ENCODE measurements at places on chromosomes 5 and 9.

- no peak for DNase-seq
Observed at GRCh38 chr9:124664143-124664542, 107.0 kb downstream of the NR6A1 start.

DNA sequence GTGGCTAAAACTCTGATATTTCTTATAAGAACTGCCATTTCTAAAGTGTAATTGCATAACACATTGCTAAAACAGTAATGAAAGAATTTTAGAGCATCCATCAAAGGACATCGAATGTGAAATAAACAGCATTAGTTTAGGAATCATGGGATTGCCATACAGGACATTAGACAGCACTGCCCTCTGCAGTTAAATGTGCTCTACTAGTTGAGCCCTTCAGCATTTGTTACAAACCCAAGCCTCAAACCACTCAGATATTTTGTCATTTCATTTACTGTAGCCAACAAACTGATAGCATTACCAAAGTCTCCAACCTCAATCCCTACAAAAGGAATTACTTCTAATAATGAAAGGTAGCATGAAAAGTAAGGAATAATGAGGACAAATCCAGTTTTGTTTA, 116.8 kb upstream of the COX7C start:
- peak; percentile 47 for DNase-seq

DNA sequence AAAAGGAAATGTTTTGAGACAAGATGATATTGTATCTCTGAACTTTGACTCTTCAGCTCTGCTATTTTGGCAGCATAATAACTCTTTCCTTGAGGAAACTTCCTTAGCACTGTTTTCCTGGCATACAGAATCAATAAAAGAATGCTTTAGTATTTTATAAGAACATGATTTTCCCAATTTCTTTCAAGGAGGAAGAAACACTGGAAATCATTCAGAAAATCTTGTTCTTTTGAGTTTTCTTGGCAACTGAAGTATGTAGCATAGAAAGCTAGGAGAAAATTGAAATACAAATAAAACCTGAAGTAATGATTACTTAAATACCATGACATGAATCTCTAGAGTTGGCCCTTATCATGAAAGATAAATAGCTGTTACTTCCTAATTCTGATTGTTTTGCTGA, 461.4 kb upstream of the ZNF608 start:
- DNase-seq = no peak

DNA sequence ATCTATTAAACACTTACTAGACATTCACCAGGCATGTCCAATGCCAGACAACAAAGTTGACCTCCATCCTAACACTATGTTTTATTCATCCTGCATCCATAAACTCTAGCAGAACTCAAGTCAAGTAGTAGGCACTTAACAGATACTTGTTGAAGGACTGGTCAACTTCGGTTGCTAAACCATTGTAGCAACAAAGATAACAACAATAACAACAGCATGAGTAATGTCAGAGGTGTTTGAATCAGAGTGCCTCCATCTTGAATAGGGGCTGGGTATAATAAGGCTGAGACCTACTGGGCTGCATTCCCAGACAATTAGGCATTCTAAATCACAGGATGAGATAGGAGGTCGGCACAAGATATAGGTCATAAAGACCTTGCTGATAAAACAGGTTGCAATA, 180.5 kb upstream of the ZNF462 start:
- DNase-seq = no peak

DNA sequence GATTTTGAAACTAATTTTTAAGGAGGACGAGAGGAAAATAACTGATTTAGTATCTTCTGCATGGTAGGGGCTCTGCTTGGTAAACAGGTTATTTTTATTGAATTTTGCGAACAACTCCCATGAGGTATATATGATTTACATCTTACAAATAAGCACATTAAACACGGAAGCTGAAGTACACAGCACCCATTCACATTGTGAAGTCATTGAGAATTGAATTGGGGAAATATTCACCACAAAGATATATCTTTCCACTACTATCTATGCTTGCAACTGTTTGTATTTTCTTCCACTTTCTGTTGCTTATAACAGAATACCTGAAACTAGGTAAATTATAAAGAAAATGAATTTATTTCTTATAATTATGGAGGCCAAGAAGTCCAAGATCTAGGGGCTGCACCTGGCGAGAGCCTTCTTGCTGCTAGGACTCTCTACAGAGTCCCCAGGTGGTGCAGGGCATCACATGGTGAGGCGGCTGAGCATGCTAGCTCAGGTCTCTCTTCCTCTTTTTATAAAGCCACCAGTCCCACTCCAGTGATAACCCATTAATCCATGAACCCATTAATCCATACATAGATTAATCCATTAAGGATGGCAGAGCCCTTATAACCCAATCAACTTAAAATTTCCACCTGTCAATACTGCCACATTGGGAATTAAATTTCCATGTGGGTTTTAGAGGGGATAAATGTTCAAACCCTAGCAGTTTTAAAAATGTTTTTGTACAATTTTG, 79.0 kb upstream of the ZNF608 start:
- no peak for DNase-seq

- DNase-seq = no peak
Observed at GRCh38 chr5:56535347-56535746, 280.0 kb upstream of the MAP3K1 start.

DNA sequence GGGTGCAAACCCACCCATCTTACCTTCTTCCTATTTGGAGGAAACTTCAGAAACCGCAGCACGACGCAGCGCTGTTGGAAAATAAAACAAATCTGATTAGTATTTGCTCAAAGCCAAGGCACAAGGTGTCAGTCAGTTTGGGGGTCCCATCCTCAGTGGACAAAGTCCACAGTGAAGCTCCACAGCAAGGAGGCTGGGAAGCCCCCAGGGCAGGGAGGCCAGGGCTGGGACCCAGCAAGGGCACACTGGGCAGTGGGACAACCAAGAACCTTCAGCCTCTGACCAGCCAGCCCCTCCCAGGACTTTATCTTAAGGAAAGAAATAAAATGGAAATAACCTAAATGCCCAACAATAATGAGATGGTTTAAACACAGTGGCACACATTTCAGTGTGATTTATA, 11.3 kb downstream of the IPPK start:
- DNase-seq = no peak

DNA sequence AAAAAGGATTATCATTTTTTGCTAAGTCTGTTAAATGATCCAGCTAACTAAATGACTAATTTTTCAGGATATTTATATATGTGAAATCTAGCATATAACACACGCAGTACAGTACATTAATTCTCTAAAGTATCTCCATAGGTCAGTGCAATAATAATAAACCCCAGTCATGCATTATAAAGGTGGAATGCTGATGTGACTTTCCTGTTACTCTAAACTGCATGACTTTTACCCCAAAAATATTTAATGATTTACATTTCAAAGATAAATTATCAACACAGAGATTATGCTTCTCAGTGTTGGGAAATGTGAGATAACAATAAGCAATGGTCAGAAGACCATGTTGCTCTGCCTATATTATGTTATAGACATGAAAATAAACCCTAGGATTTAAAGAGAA, 34.1 kb upstream of the PAM start:
- no peak for DNase-seq

GRCh38 chr9:109035684-109036423, 22.6 kb upstream of the CTNNAL1 start:
- no peak for DNase-seq

- DNase-seq = no peak
Observed at GRCh38 chr9:133536536-133536935, 2.0 kb downstream of the ADAMTSL2 start.

GRCh38 chr5:95283761-95284571, 928 bp downstream of the MCTP1 start:
- peak; percentile 22 for DNase-seq

DNA sequence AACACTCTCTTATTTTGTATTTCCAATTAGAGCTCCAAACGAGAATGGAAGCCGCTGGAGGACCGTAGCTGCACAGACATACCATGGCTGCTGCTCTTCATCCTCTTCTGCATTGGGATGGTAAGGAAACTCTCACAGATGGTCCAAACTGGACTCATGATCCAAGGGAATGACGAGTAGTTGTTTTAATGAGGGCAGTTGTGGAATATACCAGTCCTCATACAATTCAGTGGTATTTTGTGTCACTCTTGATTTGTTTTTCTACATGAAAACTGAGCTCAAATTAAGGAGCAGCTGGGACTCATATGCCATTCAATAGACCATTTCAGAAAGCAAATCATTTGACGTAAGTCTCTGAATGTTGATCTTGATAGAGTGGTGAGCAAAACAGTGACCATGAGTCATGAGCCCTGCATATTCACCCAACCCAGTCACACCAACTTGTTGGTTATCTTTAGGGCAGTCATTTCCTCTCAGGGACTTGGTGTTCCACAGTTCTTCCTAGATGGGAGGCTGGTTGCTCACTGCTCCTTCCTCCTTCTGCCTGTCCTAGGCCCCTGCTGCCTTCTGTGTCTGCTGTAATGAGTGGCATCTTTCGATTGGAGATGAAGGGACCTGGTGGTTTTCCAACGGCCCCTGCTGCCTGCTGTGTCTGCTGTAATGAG, 54.9 kb downstream of the SLC44A1 start:
- DNase-seq = peak; percentile 92

- no peak for DNase-seq
Observed at GRCh38 chr9:131258698-131259431, 17.4 kb downstream of the FAM78A start.

DNA sequence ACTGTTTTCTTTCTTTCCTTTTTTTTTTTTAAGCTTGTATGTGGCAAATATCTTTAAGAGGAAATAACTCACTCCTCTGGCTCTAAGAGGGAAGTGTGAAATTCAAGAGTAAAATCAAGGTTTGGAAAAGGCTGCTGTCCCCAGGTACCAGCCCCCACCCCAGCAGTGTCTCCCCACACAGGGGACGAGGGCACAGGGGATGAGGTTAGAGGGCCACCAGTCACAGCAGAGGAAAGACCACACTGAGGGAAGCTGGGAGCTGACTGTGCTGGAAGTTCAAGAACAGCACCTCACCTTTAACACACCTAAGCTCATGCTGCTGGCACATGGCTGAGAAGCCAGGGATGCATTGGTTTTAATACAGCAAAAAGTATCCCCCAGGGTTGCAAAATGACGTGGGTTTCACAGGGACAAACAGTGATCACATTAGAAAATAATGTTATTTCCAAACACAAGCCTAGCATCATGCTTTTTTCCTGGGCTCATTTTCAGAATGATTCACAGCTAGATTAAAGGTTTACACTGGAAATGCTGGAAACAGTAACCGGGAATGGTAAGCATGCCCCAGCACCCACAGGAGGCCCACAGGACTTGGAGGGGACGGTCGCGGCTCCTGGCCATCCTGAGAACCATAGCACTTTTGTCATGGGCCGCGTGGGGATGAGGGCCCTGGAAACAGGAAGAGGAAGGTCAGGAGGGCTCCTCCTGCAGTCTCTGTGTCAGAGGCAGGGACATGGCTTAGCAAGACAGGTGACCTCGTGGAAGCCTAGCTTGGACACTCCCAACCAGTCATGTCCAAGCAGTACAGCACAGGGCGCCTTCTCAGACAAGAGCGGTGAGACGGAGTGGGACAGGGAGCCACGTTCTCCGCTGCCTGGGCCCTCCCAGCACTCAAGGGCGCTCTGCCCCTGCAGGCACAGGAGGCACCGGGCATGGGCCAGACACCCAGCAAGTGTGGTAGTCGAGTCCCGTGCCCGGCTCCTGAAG, 6.9 kb downstream of the LPCAT1 start:
- no peak for DNase-seq
